ENCODE measurements at places on chromosomes 2 and 18. TPM values are rescaled to one million over a fixed set of nuclear protein-coding genes. Genes with fewer than 3 reads are reported as not detected.

Gene UGT1A9
- polyA plus RNA-seq, result not detected

DNA sequence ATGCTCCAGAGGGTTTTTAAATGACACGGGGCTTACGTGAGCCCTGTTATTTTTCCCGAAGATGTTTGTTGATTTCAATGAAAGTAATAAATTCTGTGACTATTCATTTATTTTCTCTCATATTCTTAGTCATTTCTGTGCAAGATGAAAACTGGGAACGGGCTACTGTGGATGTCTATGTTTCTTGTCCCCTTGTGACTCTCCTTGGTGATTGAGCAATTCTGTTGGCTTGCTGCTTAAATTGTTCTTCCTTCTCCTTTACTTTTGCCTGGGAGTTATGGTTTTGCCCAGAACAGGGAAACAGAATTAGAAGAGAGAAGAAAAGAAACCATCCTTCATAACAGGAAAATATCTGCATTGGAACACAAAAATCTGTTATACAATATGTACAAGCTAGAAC, 508.2 kb upstream of the DSEL start:
- no peak for DNase-seq

- no peak for DNase-seq
These were observed 4.0 kb downstream of the REV1 start for GRCh38 chr2:99485824-99486223.

DNA sequence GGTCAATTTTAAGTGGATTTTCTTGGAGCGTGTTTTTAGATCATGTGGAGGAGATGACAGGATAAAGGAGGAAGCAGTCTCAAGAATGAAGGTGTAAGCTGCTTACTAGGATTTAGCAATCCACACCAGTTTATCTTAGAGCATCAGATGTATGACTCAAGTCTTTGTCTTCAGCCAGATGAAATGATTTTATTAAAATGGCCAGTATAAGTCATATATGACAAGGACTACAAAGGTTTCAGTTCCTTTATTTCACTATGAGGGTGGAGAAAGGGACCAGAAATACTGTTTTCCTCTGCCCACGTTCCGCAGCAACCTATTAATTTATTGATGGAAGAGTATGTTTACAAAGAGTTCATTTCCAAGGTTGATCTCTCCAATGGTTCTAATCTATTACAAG, 970.5 kb upstream of the SLC39A10 start:
- DNase-seq, result no peak

- peak; percentile 49 for DNase-seq
These were observed 593 bp downstream of the ZNF514 start for GRCh38 chr2:95158891-95159619.

Gene SLC8A1
- polyA plus RNA-seq, result 1.3 TPM

All from ovary (tissue), 10 donors.